Fibroblast of villous mesenchyme (primary cell): ENCODE measurements at places on chromosomes 2 and 18. TPM values are rescaled to one million over a fixed set of nuclear protein-coding genes. Genes with fewer than 3 reads are reported as not detected.

GRCh38 chr2:159124441-159124911, 156.0 kb downstream of the TANC1 start:
- peak; percentile 95 for DNase-seq

GALR1 gene
- total RNA-seq: not detected in 2 replicates

CMPK2 gene
- 1.7 and 1.9 TPM in 2 replicates for total RNA-seq

GRCh38 chr2:192357217-192357616, 162.5 kb upstream of the TMEFF2 start:
- no peak for DNase-seq

SIX2 gene
- total RNA-seq: under 0.01 TPM in 1 of 2 replicates, not detected in the other

FAM110C gene
- not detected in 2 replicates for total RNA-seq

- DNase-seq: no peak
These were observed 126.4 kb downstream of the MAIP1 start for GRCh38 chr2:200081811-200082210.

DNA sequence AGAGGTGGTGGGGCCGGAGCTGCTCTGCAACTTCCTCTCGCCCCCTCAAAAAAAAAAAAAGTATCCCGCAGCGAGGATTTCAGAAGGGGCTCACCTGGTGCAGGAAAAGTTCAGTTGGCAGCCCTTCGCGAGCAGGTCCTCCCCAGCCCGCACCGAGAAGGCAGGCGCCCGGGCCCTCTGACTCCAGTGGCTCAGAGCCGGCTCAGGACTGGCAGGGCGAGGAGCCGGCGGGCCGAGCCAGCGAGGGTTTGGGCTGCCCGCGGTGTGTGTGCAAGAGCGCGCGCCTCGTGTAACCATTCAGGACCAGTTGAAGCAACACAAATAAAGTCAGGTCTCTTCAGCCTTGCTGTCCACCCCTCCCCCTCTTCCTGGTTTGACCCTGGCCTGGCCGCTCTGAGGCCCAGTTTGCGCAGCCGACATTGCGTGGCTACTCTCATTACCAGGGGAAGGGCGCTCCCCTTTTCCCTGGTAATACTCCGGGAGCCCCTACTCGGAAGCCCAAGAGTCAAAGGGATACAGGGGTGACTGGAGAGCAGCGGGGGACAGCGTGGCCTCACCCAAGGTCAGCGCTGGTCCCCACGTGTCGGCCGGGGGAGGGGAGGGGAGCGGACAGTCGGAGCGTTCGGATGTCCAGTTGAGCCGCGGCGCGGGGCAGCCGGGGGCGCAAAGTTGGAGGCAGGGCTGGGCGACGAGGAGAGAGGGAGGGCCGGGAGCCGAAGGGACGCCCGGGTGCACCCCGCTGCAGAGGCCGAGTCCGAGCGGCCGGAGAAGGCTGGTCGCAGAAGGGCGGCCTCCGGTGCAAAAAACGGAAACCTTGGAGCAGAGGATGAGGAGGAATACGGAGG, 12.3 kb downstream of the EN1 start:
- no peak for DNase-seq

VWA3B gene
- total RNA-seq: not detected in 2 replicates

CDKL4 gene
- total RNA-seq: 1.9 and 4.3 TPM in 2 replicates

- no peak for DNase-seq
These were observed 28.1 kb downstream of the SGPP2 start for GRCh38 chr2:222452422-222452950.

CPLX4 gene
- under 0.01 TPM in 1 of 2 replicates, not detected in the other for total RNA-seq

CCDC88A gene
- total RNA-seq: 61.2 and 70.8 TPM in 2 replicates

DNA sequence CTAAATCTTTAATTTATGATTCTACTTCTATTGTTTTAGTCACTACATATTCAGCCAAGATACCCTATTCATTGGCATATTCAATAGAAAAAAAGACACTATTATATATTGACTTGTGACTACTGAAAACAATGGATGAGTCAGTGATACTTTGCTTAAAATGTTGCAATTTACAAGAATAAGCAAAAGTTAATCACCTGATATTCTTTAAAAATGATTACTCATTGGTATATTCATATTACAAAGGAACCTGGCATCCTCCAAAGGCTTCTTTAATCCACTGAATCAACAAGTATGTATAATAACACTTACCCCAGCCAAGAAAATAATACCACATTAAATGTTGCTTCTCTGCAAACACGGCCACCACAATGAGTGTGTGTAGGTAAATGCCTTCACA, 87.8 kb downstream of the CALCRL start:
- no peak for DNase-seq

DAW1 gene
- 0.64 TPM in 1 of 2 replicates, not detected in the other for total RNA-seq

- no peak for DNase-seq
These were observed 156.0 kb downstream of the ACOXL start for GRCh38 chr2:110888411-110888810.

- no peak for DNase-seq
These were observed 244.9 kb upstream of the CXCR4 start for GRCh38 chr2:136362676-136363390.

DNA sequence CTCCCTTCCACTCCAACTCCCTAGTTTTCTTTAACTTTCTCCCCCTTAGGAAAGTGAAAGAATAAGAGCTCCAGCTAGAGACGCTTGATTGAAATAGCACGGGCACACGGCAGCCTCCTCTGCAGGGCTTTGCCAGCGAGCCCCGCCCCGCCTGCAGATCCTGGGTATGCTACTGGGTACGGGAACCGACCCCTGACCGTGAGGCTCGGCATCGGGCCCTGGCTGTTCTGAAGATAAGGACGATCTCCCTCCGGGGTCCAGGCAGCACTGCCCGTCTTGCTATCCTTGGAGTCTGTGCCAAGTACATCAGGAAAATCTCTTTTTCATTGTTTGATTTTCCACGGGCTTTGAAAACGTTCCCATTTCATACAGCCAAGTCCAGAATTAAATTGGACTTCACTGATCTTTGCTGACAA, 284.5 kb downstream of the MTX2 start:
- peak; percentile 37 for DNase-seq

DNA sequence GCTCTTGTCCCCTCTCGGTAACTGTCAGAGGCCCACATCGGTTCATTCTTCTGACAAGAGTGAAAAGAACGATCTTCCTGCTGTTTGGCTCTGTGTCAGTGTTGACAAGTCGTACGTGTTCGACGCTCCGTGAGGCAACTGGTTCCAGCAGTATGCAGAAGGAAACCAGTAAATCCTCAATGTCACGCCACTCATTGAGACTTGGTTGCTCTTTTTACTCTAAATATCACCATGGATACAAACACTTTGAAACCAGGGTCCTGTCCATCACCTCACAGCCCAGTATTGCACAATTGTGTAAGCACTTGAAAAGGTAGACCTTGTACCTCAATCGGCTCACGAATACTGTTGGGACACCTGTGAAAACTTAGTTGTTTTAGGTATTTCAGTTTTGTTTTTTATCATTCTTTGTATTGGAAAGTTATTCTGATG, 136.4 kb downstream of the ZNF407 start:
- DNase-seq: no peak

DNA sequence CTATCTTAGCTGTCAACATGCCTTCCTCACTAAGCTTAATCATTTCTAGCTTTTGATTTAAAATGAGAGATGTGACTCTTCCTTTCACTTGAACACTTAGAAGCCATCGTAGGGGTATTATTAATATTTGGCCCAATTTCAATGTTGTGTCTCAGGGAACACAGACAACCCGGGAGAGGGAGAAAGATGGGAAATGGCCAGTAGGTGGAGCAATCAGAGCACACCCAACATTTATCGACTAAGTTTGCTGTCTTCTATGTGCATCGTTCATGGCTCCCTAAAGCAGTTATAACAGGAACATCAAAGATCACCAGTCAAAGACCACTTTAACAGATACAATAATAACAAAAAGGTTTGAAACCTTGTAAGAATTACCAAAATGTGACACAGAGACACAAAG, 110.2 kb downstream of the OLA1 start:
- DNase-seq: peak; percentile 24

GRCh38 chr18:8826971-8827370, 121.6 kb downstream of the MTCL1 start:
- DNase-seq: no peak

- peak; percentile 92 for DNase-seq
These were observed 92.3 kb downstream of the BIN1 start for GRCh38 chr2:127014630-127015029.

DNA sequence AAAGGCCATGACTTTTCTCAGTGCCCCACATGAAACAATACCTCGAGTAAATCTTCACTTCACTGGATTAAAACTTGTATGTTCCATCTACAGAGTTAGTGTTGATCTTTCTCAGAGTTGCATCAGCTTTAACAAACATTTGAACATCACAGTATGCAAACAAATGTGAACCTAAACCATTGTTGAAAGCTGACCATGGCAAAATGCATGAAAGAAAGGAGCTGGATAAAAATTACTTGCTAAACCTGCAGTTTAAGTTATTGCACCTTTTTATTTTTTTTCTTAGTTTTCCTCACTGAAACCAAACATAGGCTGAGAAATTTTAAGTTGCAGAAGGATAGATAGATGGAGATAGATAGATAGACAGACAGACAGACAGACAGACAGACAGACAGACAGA, 107.2 kb upstream of the UGP2 start:
- peak; percentile 54 for DNase-seq

DNA sequence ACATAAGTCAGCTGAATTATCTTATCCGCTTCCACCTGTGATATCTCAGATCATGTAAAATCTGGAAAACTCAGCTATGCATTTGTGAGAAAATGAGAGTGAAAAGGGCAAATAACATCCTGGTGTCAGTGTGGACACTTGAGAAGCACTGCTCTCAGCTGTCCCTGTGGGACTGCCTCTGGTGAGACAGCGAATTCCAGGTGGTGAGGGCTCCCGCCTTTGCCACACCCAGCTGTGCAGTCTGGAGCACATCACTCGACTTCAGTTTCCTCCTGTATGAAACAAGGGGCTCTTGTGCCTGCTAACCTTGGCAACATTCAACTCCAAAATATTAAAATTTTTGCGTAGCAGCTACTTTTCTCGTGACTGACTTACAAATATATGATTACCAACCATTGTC, 194.9 kb upstream of the BOD1L2 start:
- no peak for DNase-seq

GRCh38 chr2:70513738-70514137, 39.9 kb downstream of the TGFA start:
- DNase-seq: no peak

- peak; percentile 56 for DNase-seq
These were observed 17.3 kb upstream of the CYS1 start for GRCh38 chr2:10097352-10098148.

DNA sequence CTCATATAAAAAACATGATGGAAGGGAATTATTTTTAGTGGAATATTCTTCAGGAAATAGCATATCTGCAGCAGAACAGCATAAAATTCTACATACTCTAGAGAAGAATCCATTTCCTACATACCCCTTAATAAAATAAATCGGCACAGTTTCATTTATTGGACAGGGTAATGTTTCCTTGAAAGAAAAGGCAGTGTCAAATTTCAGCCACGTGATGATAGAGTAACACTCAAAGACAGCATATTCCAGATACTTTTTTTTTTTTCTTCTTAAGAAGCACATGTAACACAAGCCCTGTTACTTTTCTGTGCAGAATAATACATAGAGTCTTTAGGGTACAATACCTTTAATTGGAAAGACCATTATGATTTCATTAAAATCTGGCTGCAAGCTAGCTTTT, 204.4 kb downstream of the SRBD1 start:
- DNase-seq: peak; percentile 29
